ENCODE measurements at places on chromosomes 13 and 19.

GRCh38 chr13:24618011-24618955 lies 61.9 kb upstream of the ATP12A start:
- DNase-seq = peak; percentile 86

DNA sequence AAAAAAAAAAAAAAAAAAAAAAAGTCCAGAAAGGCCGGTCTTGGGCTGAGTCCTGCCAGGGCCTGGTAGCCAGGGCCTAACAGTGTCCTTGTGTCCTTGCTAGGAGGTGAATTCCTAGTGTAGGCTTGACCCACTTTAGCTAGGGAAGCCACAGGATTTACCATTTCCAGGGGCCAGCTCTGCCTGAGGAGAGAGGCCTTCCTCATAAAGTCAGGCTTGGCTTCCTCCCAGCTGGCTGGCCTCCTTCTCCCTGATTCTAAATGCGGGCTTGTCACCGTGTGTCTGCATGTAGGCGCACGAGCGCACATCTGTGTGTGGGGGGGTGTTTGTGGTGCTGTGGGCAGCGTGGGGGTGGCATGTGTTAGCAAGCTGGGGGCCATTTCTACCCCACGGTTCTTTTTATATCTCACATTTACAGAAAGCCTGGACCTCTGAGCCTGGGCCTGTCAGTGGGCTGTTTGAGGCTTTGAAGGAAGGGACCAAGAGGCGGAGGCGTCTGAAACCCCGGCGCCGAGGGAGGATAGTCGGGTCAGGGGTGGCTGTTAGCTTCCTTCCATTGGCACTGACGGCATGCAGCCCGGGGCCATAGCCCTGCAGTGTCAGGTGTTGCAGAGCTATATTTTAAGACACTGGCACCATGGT lies 31.7 kb downstream of the IER2 start:
- peak; percentile 91 for DNase-seq

- DNase-seq = peak; percentile 56
These were observed 3.1 kb upstream of the PTPRH start for GRCh38 chr19:55212447-55212846.

DNA sequence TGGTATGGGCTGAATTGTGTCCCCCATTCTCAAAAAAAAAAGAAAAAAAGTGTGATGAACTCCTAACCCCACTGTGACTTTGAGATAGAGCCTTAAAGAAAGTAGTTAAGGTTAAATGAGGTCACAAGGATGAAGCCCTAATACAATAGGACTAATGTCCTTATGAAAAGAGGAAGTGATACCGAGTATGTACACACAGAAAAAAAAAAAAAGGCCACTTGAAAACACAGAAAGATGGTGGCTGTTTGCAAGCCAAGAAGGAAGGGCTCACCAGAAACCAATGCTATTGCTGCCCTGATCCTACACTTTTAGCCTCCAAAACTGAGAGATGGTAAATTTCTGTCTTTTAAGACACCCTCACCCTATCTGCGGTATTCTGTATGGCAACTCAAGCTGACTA lies 955.6 kb downstream of the PCDH17 start:
- DNase-seq = peak; percentile 69

- no peak for DNase-seq
These were observed 77.9 kb downstream of the SPACA7 start for GRCh38 chr13:112453874-112454647.

- DNase-seq = peak; percentile 59
These were observed 94.1 kb downstream of the STK24 start for GRCh38 chr13:98482476-98483444.

DNA sequence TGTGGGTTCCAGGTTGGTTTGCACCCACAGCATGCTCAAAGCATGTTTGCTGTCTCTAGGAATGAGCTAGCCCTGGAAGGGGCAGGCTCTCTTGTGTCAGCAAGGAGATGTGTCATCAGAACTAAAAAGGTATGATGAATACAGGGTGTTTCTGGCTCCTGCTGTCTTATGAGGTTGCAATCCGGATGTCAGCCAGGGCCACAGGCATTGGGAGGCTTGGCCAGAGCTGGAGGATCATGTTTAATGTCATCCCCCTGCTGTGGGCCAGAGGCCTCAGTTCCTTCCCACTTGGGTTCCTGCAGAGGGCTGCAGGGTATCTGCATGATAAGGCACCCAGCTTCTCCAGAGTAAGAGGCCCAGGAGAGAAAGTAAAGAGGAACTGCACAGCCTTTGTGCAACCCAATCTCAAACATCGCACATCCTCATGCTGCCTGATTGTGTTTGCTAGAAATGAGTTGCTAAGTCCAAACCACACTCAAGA lies 193.6 kb downstream of the COL4A1 start:
- peak; percentile 100 for DNase-seq

DNA sequence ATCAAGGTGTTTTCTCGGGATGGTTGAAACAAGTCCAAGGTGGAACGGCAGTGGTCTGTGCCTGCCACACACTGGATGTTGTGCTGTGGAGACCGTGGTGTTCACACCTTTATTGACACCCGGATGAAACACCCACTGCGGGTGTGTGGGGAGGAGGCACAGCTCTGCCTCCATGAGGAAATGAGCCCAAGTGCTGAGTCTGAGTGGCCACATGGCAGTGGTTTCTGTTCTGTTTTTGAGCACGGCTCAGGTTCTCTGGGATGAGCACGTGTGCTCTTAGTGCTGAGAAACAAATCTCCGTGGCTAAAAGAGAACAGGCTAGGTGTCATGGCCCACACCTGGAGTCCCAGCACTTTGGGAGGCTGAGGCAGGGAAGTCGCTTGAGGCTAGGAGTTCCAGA lies 29.5 kb downstream of the UPF1 start:
- DNase-seq = no peak

DNA sequence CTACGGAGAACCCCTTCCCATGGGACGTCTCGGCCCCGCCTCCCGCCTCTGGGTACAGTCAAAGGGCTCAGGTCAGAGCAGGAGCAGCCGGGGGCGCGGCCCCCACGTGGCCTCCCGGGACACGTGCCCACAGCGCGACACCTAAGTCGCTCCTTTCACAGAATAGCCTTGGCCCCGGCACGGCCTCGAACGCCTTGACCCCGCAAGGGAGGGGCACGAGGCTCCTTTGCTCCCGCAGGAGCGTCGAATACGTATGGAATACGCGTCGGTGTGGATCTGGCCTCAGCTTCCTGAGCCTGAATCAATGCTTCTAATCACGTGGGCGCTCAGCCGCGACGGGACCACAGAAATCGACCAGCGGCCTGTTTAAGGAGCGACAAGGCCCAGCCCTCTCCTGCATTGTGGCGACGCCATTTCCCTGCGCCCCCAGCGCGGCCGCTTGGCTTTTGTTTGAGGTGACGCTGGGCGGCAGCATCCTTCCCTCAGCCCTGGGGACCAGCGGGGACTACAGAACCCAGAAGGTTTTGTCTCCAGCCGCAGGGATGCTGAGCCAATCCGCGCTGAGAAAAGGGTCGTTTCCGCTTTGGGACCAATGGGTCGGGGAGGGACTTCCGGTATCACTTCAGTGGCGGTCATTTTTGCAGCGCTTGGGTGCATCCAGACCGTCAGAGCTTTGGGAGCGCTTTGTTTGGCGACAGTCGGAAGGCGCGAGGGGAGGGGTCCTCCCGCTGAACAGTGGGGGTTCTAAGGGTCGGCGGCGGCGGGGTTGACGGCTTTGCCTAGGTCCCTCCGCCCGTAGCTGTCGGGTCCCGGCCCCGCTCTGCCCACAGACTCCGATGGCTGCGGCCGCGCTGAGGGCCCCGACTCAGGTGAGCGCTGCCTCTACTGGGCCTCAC lies at the start of gene ZIK1:
TSS of gene ZIK1 (plus strand) at position 625 of the 896 bp plus-strand sequence. CDS start at position 837, 212 bp downstream.
- peak; percentile 84 for DNase-seq

GRCh38 chr19:34523408-34523807 lies 41.9 kb downstream of the WTIP start:
- no peak for DNase-seq

GRCh38 chr19:4980067-4980466 lies 11.2 kb downstream of the KDM4B start:
- DNase-seq = peak; percentile 38

DNA sequence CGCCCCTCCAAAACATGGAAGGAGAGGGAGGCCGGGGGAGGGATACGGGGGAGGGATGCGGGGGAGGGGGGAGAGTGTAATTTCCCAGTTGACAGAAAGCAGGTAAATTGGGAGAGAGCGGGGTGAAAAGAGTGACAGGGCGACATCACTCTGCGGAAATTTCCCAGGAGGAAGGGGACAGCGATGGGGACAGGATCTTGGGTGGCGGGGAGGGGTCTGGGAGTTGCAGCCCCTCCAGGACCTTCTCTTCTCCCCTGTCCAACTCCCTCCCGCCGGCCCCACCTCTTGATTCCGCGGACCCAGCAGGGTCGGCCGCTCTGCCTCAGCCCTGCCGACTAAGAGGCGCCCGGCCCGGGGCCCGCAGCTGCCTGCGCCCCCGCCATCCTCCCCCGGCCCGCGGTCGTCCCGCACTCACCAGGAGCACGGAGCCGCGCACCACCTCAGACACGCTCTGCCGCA lies 108.0 kb upstream of the DOCK9 start:
- no peak for DNase-seq

DNA sequence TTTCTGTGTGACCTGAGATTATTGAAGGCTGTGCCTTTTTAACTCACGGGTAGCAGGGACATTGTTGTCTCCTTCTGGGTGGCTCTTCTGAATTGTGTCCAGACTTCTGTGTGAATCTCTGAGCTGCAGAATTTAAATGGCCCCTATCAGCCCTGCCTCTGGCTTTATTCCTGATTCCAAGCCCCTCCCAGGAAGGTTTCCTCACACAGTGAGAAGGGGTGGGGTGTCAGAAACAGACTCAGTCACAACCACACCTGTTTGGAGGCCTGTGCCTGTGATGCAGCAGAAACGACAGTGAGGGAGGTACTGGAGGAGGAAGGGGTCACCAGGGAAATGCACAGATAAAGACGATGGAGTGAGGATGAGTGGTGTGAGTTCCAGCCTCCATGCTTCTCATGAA lies at the start of gene CLC:
TSS of gene CLC (minus strand) at position 139 of the 400 bp plus-strand sequence. CDS start at position 62, 77 bp downstream.
- DNase-seq = no peak

DNA sequence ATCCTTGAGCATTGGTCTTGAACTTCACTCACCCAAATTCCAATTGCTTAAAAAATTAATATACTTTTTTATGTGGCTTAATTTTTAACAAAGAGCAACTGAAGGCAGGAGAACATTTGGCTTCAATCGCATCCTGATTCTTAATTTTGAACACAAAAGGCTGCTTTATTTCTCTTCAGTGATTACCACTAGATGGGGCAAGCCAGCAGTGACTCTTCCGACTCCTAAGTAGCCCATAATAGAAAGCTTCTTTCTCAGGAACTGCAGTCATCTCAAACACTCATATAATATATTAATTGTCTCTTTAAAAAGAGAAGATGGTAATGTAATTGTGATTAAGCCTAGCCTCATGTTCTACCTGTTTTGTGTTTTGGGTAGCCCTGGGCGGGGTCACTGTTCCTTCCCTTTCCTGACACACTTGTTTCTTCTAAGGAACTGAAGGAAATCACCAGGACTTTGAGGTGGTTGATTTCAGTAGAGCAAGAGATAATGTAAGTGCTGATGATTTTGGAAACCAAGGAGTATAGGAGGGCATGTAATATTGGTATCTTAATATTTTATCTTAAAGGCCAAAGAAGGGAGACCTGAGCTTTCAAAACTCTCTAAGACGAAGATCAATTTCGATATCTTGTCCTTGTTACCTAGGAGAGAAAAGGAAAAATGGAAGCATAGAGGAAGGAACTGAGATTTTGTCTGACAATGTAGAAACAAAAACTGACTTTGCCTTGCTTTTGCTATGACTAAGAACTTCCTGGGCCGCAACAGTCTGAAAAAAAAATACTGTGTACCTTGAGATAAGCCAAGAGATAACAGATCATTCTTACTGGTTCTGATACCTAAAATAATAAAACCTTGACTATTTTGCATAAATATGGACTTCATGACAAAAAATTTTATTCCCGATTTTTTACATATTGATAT lies 73.1 kb downstream of the TNFSF13B start:
- DNase-seq = peak; percentile 64

DNA sequence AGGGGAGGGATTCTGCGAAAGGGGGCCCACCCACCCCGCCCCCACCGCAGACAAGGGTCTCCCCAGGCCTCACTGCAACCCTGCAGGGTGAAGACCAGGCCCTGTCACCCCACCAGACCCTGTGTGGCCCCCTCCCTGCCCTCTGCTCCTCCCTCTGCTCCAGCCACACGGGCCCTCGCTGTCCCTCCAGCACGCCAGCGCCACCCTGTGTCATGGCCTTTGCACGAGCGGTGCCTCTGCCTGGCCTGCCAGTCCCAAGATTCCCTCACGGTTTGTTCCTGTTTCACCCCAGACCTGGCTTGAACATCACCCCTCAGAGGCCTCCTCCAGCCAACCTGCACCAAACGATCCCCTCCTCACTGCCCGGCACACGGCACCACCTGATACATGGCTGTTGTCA lies 27.3 kb downstream of the PIP5K1C start:
- no peak for DNase-seq

- DNase-seq = no peak
These were observed 4.8 kb downstream of the TSPAN16 start for GRCh38 chr19:11300811-11301120.

GRCh38 chr13:21076253-21076652 lies 14.9 kb upstream of the LATS2 start:
- DNase-seq = peak; percentile 49

- no peak for DNase-seq
These were observed 27.2 kb upstream of the FEM1A start for GRCh38 chr19:4764393-4764660.
